ENCODE measurements at places on chromosomes 7 and 10.
A peak's percentile ranks its signal among the peaks of the same experiment; 100 is the strongest.

DNA sequence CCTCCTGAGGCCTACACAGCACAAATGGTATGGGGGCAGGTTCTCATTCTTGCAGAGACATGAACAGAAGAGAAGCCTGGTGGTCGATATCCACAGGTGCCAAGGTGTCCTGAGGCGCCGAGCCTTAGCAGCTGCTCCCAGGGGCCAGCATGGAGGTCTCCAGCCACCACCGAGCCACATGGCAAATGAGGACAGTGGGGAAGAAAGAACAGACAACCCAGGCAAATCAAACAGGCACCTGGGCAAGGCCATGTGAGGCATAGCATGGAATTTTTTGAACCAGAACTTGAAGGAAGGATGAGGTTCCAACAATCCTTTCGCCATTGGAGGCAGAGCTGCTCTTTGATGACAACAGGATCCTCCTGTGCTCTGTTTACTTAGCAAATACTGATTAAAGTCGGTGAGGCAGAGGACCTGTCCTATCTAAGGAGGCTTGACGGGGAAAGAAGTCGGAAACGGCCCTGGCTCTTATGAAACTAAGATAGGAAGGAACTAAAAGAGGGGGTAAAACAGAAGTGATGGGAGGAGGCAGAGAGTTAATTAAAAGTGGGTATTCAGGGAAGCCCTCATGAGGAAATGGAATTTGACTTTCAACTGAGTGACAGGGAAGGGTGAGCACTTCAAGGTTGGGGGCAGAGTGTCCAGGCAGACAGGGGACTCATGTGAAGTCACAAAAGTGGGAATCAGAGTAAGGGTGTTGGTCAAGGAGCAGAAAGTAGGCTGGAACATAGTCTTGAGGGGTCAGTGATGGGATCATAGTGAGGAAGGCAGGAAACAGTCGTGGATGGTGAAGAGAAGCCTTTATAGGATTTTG is 8.6 kb upstream of the CALML3 start:
- DNase-seq: no peak

DNA sequence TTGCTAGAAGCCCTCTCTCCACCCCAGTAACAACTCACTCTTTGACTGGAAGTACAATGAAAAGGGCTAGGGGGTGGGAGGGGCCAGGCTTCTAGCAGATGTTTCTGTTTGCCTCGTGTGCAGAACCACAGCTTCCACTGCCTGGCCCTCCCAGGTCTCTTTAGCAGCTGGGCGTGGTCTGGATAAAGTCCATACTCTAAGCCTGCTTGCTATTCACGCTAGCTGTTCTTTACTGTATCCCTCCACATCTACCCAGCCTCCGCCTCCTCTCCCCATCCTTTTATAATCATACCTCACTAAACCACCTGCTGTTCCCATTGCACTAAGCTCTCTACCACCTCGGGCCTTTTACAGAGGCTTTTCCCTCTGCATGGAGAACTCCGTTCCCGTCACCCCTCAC is 288.8 kb downstream of the CAMK1D start:
- peak; percentile 85 for DNase-seq

DNA sequence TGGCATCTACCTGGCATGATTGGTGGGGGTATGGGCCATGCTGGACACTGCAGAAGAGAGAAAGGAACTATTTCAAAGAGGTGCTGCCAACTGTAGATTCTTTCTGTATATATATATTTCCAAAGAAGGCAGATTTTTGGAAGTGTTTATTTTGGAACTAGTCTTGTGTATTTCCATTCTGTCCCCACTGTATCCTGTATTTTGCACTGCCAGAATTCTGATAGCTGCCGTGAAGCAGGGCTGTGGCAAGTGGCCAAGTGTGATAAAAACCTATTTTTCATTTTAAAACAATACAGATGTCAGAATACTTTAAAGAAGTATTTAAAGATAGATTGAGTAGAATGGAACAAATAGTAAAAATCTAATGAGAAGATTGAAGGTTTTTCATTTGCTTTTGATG is 17.1 kb downstream of the MCU start:
- DNase-seq: no peak

DNA sequence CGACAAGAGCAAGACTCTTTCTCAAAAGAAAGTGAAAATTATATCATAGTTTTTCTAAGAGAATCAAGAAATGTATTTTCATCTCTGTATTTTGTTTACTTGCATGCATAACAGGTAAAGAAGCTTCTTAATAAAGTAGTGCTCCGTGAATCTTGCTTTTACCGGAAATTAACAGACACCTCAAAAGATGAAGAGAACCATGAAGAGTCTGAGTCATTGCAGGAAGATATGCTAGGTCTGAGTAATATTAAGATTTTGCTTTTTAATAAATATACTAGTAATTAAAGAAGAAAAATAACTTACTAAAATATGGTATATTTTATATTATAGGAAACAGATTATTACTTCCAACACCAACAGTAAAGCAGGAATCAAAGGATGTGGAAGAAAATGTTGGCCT is 39.5 kb upstream of the STOX1 start:
- no peak for DNase-seq

- DNase-seq: peak; percentile 57
Observed at GRCh38 chr7:47751043-47751442, 169.1 kb upstream of the TNS3 start.

DNA sequence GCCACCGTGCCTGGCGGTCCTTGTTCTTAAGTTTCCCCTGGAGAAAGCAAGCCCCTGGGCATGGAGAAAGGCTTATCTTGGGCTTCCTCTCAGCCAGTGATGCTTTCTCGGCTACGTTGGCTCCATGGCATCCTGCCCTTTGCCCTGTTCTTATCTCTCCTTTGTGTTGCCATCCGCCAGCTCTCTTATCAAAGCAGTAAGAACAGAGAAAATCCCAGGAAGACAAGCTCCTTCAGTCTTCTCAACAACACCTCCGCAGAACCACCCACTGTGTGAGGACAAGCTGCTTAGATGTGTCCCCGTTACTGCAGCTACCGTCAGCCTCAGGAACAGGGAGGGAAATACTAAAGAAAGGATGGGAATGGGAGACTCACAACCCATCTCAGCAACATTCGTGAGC is 3.3 kb downstream of the PLEKHS1 start:
- no peak for DNase-seq

GRCh38 chr7:138196971-138197896 is 121.0 kb downstream of the AKR1D1 start:
- DNase-seq: no peak

DNA sequence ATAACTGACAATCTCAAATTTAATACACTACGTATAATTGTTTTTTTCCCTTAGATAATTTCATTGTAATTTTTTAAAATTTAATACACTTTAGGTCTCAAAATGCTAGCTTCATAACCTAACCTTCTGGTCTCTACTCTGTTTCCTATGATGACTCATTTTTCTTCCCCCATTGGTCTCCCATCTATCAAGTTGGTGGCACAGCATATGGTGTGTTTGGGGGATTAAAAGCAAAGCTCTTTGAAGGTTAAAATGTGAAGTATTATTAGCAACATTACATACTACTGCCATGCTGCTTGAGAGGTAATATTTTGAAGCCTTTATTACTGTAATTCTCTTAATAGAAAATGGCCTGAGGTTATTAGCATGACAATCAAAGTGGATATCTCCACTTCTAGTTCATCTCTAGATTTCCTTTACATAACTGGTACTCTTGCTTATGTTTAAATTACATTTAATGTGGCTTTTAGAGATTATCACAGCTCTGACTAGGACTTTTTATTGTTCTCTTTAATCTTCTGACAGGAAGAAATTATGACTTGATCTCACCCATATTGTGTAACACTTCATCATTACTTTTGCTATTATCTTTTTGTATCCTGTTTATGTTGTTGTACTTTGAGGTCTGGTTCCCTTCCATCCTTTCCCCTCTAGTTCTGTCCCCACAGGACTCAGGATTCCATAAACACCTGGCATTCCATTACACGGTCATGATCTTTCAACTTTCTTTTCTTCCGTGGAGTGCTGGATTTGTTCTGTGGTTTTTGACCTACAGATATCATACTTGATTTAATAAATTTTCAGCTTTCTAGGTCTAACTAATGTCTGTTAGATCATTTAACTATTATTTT is 185.1 kb downstream of the SEMA3D start:
- no peak for DNase-seq

DNA sequence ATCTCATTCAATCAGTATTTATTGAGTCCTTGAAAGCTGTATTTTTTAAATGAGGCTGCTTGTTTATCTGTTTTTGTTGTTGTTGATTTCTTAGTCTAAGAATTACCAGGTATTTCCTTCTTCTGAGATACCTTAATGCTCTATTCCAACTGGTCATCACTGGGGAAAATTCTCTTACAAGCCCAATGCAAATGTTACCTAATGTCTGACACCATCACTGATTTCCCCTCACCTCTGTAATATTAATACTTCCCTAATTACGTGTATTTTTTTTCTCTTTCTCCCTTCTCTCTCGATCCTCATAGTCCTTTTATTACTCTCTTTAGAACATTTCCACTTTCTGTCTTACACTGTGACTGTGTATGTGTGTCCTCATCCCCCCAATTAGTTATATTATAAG is 13.9 kb downstream of the HDAC9 start:
- DNase-seq: no peak

- DNase-seq: no peak
Observed at GRCh38 chr10:65620404-65621048, 1305.3 kb upstream of the LRRTM3 start.

- no peak for DNase-seq
Observed at GRCh38 chr10:74704629-74705357, 121.6 kb upstream of the KAT6B start.

- peak; percentile 33 for DNase-seq
Observed at GRCh38 chr7:3922175-3922635, 621.2 kb downstream of the SDK1 start.

GRCh38 chr7:34208878-34209621 is 303.7 kb downstream of the BMPER start:
- no peak for DNase-seq

GRCh38 chr10:129770286-129770685 is 193.8 kb downstream of the EBF3 start:
- no peak for DNase-seq

GRCh38 chr7:128874140-128875031 is 11.7 kb downstream of the ATP6V1F start:
- DNase-seq: no peak

GRCh38 chr7:4066206-4066605 is 615.9 kb upstream of the FOXK1 start:
- no peak for DNase-seq

GRCh38 chr10:36817898-36818297 is 307.5 kb upstream of the ANKRD30A start:
- DNase-seq: no peak

DNA sequence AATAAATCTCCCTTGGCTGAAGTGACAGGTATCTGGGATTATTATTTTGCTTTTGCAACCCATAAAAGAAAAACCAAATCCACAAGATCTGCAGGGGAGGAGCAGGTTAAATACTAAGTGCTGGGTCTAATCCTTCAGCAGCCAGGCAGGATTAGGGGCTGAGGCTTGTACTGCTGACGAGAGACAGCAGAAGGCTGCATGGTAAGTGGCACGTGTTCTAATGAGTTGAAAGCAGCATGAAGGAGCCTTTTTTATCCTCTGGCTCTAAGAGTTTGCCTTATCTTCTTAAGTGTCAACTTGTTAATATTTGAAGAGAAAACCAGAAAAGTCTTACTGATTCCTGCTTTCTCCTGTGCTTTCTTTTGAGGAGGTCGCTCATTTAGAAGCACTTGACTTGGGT is 50.0 kb downstream of the LYZL2 start:
- DNase-seq: no peak

GRCh38 chr7:30887464-30887872 is 24.2 kb upstream of the AQP1 start:
- DNase-seq: no peak

DNA sequence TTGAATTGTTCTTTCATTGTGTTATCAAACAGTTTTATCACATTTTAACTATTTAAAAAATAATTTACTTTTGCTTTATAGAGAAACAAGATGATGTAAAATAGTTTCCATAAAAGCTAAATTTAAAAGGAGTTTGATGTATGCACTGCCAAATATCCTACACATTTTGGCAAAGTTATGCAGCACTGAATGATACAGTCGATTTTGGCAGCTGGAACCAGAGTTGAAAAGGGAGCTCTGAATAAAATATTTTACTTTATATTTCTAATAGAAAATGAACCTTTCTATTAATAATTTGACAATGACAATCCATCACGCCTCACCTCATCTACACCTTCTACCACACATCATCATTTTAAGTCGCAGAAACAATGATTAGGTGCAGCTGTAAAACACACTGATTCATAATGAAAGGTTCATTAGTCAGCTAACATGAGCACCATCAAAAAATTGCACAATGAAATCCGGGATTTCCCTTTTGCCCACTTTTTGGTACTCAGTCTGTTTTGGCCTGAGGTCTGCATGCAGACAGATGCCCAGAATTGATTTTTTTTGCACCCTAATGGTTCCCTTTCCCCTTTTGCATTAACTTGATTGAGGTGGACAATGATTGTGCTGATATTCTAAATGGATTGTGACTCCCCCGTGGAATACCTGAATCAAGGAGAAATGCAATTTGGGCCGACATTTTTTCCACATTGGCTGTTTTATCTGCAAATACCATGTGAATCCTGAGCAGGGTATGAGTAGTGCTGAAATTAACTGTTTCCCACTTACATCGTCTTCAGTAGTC is 105.8 kb downstream of the THSD7A start:
- DNase-seq: no peak

- DNase-seq: no peak
Observed at GRCh38 chr7:155166108-155166507, 96.0 kb downstream of the HTR5A start.

GRCh38 chr7:114940220-114940619 is 18.3 kb downstream of the MDFIC start:
- DNase-seq: no peak

DNA sequence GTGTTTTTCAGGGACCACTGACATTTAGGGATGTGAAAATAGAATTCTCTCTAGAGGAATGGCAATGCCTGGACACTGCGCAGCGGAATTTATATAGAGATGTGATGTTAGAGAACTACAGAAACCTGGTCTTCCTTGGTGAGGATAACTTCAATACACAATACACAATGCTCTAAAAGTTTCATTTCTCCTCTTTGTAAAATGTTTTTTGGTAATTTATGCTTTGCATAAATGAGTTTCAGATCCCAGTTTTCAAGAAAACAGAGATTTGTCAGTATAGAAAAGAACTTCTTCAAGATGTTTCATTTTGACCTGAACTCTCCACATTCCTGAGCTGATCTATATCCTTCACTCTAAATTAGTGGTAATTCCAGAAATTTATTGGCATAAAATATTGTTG is 14.2 kb downstream of the ZNF92 start:
- no peak for DNase-seq

Measured in Jurkat, Clone E6-1 (cell line).